ENCODE measurements at places on chromosomes 11 and 22.
A peak's percentile ranks its signal among the peaks of the same experiment; 100 is the strongest.

DNA sequence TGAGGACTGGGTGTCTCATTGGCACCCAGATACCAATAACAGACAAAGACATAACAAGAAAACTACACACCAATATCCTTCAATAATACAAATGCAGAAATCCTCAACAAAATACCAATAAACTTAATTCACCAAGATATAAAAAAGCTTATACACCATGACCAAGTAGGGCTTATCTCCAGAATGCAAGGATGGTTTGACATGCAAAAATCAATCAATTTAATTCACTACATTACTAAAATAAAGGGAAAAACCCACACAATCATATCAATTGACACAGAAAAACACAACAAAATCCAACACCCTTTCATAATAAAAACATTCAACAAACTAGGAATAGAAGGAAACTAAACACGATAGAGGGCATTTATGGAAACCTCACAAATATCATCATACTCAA is 40.6 kb downstream of the LHFPL7 start:
- no peak for DNase-seq

DNA sequence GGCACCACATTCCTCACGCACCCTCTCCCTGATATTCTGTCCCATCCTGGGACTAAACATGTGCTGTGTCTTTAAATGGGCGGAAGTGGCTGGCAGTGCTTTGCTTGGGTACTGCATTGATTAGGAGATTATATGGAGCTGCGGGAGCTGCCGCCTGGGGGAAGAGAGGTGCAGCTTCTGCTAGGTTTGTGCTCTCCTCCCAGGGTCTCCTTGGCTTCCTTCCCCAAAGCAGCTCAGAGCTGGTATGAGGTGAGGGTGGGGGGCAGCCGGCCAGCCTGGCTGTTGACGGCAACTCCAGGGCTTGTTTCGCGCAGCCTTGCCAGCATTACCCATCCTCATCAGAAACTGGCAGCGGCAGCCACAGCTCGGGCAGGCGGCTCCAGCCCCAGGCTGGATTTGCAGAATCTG is 95.4 kb downstream of the GRAMD1B start:
- no peak for DNase-seq

- no peak for DNase-seq
Observed at GRCh38 chr22:29145321-29146072, 60.2 kb upstream of the EMID1 start.

DNA sequence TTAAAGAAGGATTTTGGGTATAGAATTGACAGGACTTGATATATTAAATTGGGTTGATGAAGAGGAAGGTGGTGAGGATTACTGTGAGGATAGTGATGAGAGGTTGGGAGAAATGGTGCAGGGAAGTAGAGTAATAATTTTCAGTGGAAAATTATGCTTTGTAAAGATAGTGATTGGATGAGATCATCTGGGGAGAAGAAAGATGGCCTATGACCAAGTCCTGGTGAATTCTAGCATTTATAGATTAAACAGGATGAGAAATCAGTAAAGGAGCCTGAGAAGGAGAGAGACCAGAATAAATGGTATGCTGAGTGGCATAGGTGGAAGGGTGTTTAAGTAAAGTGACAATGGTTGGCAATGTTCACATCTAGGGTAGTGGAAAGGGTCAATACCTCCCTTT is 15.0 kb downstream of the IPO7 start:
- no peak for DNase-seq

- no peak for DNase-seq
Observed at GRCh38 chr22:22926370-22927195, 39.0 kb downstream of the IGLL5 start.

DNA sequence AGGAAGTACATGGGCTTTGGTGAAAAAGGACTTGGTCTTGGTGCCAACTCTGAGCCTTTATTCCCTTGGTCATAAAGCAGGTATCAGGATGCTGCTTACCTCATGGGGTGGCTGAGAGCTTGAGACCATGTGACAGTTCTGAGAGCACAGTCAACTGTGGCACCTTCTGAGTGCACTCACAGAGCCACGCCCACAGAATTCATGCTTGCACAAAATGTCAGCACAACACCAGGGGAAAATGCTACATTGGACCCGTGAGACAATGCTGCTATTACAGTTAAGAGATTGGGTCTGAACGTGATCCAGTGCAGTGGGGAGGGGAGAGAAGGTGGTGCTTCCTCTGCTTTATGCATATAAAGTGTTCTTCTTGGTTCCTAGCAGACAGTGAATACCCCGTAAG is 79.5 kb upstream of the SPON1 start:
- no peak for DNase-seq

GRCh38 chr11:18774801-18775200 is 16.8 kb downstream of the PTPN5 start:
- no peak for DNase-seq

DNA sequence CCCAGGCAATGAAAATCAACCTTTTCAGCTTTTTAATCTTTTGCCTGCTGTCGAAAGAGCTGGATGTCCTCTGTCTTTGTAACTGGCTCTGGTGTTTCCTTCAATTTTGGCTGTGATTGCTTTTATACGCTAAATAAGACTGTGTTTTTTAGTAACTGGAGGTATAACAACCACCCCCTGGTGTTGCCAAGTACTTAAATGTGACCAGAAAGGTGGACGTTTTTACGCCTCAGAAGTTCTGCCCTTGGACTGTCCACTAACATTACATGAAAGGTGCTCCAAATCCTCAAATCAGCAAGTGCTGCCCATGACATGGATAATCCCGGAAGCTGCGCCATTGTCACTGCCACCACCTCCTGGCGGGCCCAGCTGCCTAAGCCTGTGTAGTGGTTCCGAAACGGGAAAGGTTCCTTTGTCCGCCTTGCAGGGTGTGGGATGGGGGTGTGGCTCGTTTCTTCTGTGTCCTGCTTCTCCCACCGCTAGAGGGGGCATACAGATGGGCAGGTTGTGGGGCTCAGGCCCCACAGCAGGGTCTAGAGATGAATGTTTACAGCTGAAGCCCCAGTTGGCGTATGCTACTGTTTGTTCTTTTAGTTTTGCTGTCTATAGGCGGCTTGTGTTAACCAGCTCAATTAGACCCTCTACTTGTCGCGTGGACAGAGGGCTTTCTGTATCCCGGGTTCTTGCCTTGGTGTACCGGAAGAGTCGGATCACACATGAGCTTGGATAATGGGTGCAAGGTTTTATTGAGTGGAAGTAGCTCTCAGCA is 82.2 kb upstream of the SEPTIN5 start:
- DNase-seq: no peak

GRCh38 chr11:1829039-1829820 is 5.6 kb upstream of the SYT8 start:
- DNase-seq: no peak

GRCh38 chr11:128365044-128365443 is 222.3 kb downstream of the ETS1 start:
- DNase-seq: peak; percentile 44

DNA sequence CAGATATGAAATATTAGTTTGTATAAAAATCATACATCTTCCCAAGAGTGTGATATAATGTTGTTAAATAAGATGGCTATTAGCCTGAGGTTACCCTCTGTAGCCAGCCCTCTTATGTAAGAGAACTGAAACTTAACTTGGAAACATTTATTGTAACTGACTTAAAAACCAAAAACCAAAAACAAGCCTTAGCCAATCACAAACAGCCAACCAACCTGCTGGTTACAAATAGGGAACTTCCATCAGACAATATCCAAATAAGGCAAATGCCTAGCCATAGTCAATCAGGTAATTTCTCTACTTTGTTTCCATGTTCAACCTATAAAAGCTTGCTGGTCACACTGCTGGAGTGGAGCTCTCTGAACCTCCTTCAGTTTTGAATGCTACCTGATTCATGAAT is 14.1 kb downstream of the KBTBD3 start:
- no peak for DNase-seq

GRCh38 chr11:109783014-109783413 is 310.2 kb upstream of the ZC3H12C start:
- DNase-seq: no peak

GRCh38 chr11:44680982-44681597 is 45.7 kb upstream of the TSPAN18 start:
- DNase-seq: peak; percentile 80

GRCh38 chr11:64891215-64891848 is 12.9 kb upstream of the EHD1 start:
- DNase-seq: no peak

- DNase-seq: no peak
Observed at GRCh38 chr11:87125257-87125656, 87.5 kb downstream of the TMEM135 start.

DNA sequence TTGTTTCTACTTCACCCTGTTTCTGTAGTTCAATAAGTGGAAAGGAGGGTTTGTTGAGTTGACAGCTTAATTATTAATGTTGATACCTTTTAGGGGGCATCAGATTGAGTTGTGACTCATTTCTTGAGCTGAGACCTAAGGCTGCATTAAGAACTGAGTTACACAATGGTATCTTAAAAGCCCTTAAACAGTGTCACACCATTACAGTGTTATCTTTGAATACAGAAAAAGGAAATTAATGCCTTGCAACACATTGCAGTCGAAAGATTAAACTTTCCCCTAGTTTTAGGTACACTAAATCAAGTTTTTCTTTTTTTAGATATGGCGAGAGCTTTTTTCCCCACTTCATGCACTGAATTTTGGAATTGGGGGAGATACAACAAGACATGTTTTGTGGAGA is 16.7 kb downstream of the PAFAH1B2 start:
- DNase-seq: no peak

GRCh38 chr22:42805016-42805997 is 51.8 kb downstream of the ARFGAP3 start:
- DNase-seq: no peak

DNA sequence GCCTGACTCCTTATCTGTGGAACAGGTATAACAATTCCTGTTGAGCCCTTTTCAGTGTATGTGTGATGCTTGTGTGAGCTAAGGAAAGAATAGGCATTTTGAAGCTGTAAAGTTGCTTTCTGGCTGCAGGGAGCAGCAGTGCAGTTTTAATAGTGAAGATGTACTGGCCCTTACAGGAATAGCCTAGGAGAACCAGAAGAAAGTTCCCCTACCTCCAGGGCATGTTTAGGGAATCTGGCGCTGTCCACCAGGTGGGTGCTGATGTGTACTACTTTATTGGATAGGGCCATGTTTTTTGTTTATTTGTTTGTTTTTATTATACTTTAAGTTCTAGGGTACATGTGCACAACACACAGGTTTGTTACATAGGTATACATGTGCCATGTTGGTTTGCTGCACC is 11.5 kb downstream of the BMAL1 start:
- no peak for DNase-seq

DNA sequence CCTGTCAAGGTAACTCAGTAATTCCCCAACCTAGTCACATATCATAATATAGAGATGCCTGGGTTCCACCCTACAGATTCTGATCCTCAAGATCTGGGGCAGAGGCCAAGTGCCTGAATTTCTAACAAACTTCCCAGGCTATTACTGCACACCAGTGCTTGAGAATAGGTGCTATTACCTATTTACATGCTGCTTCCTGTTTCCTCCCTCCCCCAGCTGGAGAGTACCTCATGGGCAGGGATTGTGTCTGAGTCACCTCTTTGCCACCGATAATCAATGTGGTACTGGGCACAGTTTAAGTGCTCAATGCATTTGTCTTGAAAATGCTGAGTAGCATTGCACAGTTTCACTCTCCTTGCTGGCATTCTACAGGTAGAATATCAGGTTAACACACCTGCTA is 582.2 kb upstream of the CADM1 start:
- no peak for DNase-seq

DNA sequence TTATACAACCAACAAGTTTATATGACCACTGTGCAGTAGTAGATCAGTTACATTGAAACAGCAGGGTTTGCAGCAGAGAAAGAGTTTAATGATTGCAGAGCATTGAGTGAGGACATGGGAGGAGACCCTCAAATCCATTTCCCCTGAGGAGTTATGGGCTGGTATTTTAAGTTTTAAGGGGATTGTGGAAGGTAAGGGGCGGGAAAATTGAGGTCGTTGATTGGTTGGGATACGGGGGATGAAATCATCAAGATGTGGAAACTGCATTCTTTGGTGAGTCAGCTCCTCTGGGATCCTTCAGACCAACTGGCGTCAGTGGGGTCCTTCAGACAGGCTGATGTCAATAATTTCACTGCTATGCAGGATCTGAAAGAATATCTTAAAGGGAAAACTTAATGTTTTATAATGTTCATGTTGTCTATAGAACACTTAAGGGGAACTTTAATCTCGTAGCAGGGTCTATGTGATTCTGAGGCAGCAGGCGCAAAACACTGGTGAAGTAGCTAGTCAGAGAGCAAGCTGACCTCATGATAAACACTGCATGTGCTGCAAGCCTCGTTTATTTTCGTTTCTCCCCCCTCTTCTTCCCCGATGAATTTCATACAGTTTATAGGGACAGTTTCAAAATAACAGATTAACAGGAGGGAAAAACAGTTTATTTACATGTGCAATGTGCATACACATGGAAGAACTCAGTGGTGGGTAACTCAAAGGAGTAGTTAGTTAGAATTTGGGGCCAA is 17.4 kb upstream of the BACE1-AS start:
- DNase-seq: no peak

- no peak for DNase-seq
Observed at GRCh38 chr11:23944923-23945322, 551.9 kb upstream of the LUZP2 start.

DNA sequence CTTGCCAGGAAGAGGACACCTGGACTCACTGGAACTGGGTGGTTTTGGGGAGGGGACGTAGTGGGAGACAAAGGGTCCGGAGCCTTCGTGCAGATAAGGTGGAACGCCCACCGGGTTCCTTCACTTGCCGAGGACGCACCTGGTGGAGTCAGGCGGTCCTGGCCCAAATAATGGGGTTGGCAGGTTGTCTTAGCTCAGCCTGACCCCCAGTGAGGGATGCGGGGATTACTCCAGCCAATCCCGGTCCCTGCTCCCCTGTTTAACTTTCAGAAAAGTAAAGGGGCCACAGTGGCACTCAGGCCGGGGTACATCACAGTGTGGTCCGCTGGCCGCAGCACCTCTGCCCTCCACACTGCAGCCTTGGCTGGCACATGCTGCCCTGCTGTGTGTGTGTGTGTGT is 18.0 kb downstream of the A4GALT start:
- no peak for DNase-seq

DNA sequence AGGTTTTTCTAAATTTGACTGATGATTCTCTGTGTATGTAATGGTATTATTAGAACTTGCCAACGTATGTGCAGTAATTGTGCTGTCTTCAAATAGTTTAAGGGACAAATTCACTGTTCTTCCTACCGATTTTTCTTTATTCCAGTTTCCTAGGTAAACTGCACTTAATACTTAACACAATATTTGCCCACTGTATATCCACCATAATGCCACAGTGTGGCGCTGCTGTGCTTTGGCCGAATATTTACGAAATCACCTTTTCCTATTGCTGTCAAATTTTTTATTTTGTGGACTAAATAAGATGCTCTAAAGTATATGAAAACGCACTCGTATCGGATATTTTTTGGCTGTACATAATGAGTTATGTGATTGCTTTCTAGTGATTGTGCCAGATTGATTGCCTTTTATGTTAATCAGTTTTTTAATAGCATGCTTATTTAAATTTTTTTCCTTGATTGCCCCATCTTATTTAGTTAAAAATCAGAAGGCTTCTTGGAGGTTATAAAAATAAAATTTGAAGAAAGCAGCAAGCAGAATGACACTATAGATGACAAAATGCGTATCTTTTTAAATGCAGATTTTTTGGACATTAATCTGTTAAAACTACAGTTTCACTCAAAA is 10.5 kb downstream of the AASDHPPT start:
- DNase-seq: peak; percentile 44

GRCh38 chr11:44524751-44525201 is 40.7 kb upstream of the CD82 start:
- no peak for DNase-seq

Data from activated CD4-positive, alpha-beta T cell treated with anti-CD3 and anti-CD28 coated beads, Interleukin-2, amount 10 ng/mL, durations not matched to agents 7 days and 5 days (primary cell).